Activated naive CD4-positive, alpha-beta T cell treated with anti-CD3 and anti-CD28 coated beads, Interleukin-2, amount 50 U/mL, for 16 hours (primary cell): ENCODE measurements at places on chromosomes 4 and X.

- no peak for DNase-seq
Observed at GRCh38 chr4:67762086-67762485, 7.9 kb upstream of the GNRHR start.

DNA sequence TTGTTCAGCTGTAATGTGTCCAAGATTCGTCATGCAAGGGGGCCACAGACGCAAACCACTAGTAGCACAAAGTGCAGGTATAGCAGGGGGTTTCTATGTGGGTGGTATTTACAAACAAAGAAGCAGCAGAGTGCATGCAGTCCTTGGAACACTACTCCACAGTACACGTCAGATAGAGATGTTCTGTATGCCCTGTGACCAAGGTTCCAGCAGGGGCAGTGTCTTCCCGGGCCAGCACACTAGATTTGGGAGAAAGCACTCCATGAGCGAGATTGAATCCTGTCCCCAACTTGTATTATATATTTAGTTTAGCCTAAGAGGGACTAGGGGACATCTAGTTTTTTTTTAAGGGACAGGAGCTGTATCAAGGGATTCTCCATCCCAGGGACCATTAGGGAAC, 54.4 kb upstream of the ESX1 start:
- no peak for DNase-seq

- no peak for DNase-seq
Observed at GRCh38 chr4:136864604-136865185, 667.6 kb downstream of the PCDH18 start.

DNA sequence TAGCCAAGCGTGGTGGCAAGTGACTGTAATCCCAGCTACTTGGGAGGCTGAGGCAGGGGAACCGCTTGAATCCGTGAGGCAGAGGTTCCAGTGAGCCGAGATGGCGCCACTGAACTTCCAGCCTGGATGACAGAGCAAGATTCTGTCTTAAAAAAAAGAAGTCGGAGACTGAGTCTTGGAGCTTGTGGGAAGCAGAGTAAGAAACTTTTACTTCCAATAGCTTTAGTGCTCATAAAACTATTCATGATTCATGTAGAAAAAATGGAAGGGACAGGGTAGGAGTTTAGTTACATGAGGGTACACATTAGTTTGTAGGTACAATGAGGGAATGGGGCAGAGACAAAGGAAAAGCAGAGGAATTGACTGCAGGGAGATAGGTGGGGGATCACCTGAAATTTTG, 19.3 kb downstream of the RAP2C start:
- no peak for DNase-seq

GRCh38 chr4:151202851-151203455, 74.0 kb upstream of the PRSS48 start:
- DNase-seq = no peak

- DNase-seq = no peak
Observed at GRCh38 chrX:155767051-155767875, 113.9 kb upstream of the VAMP7 start.
